ENCODE measurements at places on chromosomes 3 and 15. TPM values are rescaled to one million over a fixed set of nuclear protein-coding genes. Genes with fewer than 3 reads are reported as not detected.

- no peak for DNase-seq
These were observed 98.9 kb downstream of the FMN1 start for GRCh38 chr15:33095641-33096040.

- DNase-seq = no peak
These were observed 46.8 kb upstream of the RORA start for GRCh38 chr15:61275901-61276300.

DNA sequence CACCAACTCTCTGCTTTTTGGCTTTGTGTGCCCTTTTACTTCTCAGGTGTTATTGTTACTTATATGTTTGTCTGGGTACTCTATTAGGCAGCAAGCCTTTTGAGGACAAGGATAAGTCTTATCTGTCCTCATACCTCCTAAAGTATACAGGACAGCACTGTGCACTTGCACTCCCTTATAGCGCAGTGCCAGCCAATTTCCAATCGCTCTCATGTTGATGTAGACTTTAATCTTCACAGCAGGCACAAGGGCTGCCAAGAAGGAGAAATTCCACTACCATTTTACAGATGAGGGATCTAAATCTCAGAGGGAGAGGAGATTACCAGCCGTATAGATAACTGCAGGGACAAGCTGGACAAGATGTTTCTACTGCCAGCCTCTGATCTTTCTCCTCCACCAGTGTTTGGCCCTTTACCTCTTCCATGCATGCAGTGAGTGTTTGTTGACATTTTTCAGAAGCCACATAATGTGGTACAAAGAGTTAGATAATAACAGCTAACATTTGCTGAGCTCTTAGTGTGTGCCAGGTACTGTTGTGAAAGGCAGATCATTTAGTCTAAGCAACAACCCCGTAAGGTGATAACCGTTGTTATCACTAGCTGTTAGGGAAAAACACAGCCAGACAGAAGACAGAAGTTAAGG, 30.1 kb downstream of the SST start:
- no peak for DNase-seq

- DNase-seq = no peak
These were observed 1.3 kb downstream of the MAP2K1 start for GRCh38 chr15:66388043-66388363.

DNA sequence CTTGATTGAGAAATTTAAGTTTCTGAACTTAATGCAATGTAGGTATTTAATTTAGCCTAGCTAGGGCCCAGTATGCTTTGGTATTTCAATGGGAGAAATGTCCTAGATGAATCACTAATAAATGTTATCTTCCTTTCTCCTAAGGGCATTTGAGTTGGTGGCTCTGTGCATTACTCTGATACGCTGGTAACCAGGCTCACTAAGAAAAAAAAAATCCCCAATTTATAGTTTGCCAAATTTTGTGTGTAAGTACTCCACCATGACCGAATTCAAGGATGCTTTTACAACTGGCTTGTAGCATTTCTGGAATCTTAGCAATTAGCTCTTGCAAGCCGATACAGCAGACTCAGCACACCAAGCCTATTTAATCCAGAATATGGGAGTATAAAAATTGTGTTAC, 94.6 kb upstream of the LPP start:
- no peak for DNase-seq

Gene SERINC4
- 0.21 TPM for total RNA-seq

- no peak for DNase-seq
These were observed 230.2 kb downstream of the ZNF621 start for GRCh38 chr3:40754994-40755393.

DNA sequence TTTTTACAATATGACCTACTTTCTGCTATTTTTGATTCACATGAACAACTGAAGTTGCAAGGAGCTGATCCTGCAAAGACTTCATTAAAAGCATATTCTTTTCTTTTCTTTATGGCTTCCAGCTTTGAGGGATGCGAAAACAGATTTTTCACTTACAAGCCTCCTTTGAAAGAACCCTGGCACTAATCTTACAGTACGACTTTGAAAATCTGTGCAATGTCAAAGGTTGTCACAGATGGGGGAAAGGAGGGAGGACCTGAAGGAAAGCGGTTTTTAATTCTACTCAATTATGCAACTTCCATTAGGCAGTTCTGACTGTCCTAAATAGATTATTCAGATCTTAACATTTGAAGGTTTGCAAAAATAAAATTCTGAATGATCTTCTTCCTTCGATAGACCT, 130.5 kb downstream of the TNIK start:
- no peak for DNase-seq

Gene PRR23C
- not detected for total RNA-seq

- no peak for DNase-seq
These were observed 88.0 kb downstream of the PIK3R4 start for GRCh38 chr3:130658678-130659077.

DNA sequence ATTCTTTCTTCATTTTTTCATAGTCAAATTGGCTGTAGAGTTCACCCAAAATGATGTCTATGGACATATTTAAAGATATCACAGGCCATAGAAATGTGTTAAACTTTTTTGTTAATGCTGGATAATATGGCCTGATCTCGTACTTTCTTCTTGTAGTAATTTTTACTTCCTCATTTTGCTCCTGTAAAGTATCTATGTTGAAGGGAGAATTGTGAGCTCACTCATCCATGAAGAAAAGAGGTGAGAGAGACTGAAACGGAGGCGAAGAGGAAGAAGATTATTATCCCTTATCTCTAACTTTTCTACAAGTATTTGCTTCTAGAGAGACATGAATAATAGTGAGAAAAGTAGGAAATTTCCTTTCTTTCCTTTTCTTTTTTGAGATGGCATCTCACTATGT, 613.8 kb upstream of the TBL1XR1 start:
- DNase-seq = no peak

Gene SEC22C
- total RNA-seq = 17.1 TPM

GRCh38 chr3:124636863-124637296, 93.4 kb upstream of the UMPS start:
- peak; percentile 63 for DNase-seq

Gene XIRP1
- not detected for total RNA-seq

Gene MNS1
- total RNA-seq = 2.8 TPM

DNA sequence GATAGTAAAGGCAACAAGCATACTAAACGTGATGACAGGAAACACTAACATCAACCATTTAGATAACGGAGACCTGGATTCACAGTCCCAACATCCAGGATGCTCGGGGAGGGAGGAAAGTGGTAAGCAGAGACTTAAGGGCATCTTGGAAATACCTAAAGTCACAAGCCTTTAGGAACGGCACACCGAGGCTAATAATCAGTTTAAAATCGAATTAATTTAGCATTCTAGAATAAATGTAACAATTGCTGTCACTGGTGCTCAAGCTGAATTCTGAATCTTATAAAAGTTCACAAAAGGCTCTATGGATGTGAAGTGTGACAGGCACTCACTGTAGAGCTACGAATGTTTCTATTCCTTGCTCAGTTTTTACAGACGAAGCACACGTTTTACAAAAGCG, 1.3 kb downstream of the CD47 start:
- no peak for DNase-seq

- no peak for DNase-seq
These were observed 494.1 kb downstream of the GABRG3 start for GRCh38 chr15:27464941-27465612.

Gene ZPLD1
- total RNA-seq = 0.05 TPM

- no peak for DNase-seq
These were observed 9.2 kb downstream of the CXCR6 start for GRCh38 chr3:45952456-45952855.

- no peak for DNase-seq
These were observed 74.1 kb upstream of the PLXNA1 start for GRCh38 chr3:126908752-126909275.

GRCh38 chr3:43867436-43868072, 176.8 kb downstream of the ABHD5 start:
- DNase-seq = no peak

DNA sequence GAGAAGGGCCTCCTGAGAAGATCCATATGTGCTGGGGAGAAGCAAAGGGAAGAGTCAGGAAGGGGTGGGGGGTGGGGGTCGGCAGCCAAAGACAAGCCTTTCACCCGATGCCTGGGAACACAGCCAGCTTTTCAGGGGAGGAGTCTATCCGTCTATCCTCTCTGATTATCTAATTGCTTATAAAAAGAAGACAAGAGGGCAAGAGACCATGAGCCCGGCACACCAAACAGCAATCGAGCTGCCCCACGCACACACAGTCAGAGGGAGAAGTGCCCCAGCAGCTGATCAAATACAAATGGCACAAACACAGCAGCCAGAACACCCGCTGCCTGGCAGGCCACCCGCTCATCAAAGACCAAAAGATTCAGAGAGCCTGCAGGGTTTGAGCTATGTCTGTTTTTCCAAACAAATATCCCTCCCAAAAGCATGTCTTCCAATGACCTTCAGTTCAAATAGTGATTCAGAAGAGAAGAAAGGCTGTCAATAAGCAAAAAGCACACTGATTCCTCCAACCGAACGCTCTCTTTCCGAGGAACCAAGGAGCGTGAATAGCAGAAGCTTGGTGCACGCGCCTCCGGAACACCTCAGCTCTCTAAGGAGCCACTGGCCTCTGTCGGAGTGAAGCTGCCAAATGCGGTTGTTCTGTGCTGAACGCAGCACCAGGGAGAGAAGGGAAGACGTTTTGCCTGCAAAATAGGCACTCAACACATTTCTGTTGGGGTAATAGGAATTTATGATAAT, 419.2 kb downstream of the OCA2 start:
- no peak for DNase-seq

Gene ROBO1
- 8.1 TPM for total RNA-seq

Gene LDHAL6B
- not detected for total RNA-seq

Gene IGSF11
- total RNA-seq = 0.50 TPM

DNA sequence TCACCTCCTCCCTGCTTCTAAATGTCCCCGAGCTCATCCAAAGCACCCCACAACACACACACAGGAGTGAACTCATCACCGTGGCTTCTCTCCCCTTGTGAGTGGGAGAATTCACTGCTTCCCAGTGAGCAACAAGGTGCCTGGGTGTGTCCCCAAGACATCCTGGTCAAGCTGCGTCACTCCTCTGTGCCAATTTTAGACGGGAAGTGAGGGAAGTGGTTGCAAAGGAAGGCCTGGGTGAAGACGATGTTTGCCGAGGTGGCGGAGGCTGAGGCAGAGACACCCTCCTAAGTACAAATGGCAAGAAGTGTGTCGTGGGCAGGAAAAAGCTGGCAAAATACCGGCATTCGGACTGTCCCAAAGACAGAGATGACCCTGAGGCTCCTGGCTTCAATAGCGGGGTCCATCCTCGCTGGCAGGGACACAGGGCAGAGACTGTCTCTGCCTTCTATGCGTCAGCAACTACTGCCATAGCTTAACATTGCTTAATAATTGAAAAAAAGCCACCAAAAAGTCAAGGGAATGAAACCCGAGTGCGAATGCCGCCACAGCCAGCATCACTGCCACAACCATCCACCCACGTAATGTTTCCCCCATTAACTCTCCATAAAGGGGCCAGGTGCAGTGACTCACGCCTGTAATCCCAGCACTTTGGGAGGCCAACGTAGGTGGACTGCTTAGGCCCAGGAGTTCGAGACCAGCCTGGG, 72.8 kb downstream of the VGLL4 start:
- DNase-seq = no peak
